MV-4-11 (cell line): ENCODE measurements at places on chromosomes 3 and 15.

DNA sequence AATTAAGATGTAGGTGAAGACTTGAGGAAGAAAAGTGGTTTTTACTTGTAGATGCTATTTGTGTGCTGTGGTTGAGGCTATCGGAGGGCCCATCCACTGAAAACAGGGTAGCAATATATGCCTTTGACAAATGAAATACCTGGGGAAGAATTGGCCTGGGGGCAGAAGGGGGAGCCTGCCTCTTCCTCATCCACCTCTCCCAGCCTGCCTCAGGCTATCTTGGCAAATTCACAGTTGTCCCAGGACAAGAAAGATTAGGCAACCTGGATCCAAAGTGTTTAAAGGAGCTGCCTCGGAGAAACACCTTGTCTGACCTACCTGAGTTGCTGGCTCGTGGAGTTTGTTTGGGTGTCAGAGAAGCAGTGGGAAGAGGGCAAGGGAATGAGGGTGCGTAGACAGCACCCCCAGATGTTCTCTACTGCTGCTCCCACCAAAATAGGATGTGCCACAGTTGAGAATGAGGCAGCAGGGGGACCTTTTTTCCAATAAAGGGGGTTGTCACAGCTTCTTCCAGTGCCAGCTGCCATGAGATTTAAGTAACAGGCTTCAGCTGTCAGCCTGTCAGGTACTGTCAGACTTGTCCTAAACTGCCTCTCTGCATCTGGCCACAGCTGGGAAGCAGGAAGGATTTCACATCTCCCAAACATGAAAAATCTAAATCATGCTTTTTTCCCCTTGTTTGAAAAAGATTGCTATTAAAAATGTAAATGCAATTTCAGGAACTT lies 9.2 kb downstream of the PLEKHO2 start:
- DNase-seq: no peak

GRCh38 chr3:73498764-73499622 lies 125.7 kb downstream of the PDZRN3 start:
- DNase-seq: no peak

- DNase-seq: no peak
These were observed 2.4 kb downstream of the MKRN3 start for GRCh38 chr15:23567921-23568320.

- DNase-seq: no peak
These were observed 75.9 kb upstream of the ALDH1L1 start for GRCh38 chr3:126256251-126256650.

DNA sequence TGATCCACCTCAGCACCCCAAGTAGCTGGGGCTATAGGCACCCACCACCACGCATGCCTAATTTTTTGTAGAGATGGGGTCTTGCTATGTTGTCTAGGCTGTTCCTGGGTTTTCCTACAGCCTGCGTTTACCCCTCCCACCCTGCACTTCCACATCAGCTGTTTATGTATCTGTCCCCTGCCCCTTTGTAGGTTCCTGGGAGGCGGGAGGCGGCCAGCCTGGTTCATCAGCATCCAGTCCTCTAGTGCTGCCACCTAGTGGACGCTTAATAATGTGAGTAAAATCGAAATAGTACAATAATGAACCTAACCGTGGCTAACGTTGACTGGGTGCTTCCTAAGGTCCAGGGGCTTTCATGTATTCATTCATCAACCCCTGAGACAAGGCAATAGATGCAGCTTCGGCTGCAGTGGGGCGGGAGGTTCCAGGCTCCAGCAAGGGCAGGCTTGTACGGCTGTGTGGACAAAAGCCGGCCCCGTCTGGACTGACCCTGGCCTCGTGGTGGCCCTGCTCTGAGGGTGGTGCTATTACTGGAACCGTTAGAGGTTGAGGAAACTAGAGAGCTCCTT lies 1.2 kb upstream of the LCTL start:
- DNase-seq: peak; percentile 59

- DNase-seq: no peak
These were observed 98.6 kb downstream of the RPL39L start for GRCh38 chr3:187040516-187041361.

DNA sequence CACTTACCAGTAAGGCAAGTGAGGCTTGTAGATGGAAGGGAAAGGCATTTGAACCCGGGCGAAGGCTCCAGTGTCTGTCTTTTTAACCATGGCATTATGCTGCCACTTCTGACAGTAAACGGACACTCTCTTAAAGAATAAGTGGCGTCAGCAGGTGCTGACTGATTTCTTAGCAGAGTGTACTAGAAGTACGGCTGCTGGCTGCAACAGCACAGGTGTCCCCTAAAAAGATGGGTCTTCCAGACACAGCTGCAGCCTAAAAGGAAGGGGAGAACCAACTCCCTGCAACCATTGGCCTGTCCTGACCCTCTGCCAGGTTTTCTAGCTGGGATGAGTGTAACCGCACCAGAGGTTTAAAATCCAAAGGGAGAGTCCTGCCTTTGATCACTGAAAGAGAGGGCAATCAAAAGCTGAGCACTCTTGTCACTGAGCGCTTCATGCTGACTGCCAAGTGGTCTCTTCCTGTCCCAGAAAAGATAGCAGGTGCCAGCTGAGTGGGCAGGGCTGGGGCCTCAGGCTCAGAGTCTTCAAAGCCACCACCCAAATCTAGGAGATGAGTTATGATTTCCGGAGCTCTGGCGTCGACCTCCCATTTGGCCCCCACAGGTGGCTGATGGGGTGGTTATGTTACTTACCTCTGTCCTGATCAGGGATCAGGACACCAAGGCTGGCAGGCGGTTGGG lies 255.8 kb downstream of the SLCO3A1 start:
- no peak for DNase-seq

DNA sequence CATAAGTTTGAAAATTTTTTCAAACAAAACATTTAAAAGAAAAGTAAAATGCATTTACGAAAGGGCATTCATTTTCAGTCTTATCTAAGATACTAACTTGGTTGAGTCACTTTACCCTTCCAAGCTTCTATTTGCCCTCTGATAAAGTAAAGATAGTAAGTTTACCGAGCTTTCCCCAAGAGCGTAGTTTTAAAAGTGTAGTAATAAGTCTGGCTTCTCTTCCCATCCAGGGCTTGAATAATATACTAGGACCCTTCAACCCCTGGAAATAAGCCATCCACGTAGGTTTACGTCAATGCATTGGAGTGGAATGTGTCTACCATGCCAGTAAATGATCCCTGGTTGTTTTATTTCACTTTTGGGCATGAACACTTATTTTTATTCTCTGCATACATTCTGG lies 608.3 kb downstream of the NTRK3 start:
- no peak for DNase-seq

- no peak for DNase-seq
These were observed 357.2 kb downstream of the CLSTN2 start for GRCh38 chr3:140292170-140292569.

DNA sequence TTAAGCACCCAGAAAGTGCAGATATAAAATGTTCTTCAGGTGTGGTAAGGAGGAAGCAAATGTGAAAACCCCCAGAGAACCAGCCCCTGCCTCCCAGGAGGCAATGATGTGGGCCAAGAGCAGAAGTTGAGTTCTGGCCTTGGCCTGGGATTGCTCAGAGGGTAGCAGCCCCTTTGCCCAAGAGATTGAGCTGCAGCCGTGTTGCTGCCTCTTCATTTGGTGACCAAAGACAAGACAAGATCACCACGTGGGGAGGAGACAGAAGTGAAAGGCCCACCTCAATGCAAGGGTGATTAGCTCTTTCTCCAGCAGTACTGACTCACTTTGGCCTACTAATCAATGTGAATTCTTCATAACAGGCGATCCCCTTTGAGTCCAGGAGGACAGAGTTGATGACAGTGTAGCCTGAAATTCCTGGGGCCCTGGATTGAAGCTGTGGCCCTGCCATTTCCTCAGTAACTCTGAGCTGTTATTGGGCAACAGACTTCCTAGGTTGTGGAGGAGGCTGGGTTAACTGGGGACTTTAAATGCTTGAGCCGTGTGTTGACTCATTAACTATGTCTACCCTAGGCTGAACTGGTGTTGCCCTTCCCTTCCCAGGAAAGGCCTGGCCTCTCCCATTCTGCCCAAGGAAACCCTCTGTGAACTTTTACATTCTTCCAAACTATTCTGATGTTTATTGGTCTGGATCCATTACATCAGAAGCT lies 86.5 kb downstream of the ST6GAL1 start:
- peak; percentile 75 for DNase-seq

DNA sequence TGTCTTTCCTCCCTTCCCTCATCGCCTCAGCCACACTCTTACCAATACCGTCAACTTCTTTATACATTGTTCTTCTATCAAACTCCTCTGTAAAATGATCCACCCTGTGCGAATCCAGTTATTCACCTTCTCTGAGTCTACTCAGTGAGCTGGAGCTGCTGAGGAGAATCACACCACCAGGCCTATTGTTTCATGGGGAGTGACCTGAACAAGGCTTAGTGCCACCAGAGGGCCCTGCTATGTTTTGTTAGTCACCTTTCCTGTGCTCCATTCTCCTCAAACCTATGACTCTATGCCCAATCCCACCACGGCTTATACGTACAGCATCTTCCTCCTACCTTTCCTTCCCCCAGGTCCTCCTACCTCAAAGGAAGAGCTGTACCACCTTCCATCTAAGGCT lies 50.4 kb upstream of the MED12L start:
- DNase-seq: no peak

DNA sequence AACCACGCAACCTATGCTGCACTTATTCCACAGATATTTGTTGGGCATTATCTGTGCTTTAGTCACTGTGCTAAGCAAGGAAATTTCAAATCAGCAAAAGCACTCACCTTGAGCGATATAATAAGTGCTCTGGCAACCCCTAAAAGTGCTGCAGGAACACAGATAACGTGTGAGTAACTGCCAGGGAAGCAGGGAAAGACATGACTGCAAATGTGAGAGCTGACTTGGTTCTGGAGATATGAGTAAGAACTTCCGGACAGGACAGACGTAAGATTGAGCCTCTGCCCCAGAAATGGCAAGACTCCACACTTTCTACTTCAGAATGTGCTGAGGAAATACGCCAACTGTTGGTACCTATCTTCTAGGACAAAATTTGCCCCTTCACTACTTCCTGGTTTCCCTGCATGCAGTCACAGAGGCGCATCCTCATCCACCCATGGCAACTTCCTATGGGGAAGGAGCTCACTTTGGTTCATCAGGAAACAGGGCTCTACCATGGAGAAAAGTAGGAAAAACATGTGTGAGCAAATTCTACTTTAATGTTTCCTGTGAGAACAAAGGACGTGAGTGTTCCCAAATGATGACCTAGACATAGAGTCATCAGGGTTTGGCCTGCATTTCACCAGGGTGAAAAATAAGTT lies 41.7 kb downstream of the AQP9 start:
- no peak for DNase-seq

DNA sequence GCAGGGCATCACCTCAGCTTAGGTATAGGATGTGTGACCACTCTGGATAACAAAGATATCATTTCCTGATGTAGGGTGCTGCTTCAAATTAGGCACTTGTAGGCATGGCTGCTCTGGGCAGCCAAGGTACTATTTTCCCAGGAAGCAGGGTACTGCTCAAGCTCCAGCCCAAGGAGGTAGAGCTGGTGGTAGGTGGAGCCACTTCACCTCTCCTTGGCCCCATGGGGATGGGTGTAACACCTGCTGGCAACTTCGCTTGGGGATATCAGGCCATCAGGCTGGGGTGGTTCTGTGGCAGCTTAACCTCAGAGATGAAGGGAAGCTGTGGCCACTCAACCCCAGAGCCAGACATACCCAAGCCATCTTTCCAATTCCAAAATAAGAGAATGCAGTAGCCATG lies 147.1 kb upstream of the IGF1R start:
- DNase-seq: no peak

DNA sequence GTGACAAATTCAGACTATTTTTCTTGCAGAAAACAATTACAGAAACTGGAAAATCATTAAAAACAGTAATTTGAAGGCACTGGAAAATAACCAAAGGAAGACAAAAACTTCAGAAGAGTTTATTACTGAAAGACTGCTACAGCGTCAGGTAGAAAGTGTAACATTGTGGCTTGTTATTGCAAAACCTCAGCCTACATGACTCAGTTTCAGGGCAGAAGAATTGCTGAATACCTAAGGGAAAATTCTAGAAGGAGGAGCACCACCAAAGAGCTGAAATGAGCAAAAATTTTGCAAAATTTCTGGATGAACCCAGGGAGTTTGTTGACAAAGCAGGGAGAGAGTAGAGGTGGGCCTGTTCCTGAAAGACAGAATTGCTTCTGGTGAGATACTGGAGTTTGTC lies 219.6 kb downstream of the C3orf38 start:
- DNase-seq: no peak

DNA sequence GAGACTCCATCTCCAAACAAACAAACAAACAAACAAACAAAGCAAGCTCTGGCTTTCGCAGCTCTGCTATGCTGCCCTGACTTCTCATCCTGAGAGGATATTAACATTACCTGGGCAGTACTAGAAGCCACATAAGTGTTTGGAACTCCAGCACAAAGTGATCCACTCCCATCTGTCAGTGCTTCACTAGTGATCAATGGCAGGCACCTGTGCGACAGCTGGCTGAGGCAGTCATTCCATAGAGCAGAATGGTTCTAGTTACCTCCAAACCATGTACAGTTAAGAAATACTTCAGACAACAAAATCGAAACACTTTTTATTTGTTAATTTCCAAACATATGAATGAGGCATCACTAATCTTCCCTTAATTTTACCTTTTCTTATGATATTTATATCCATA lies 2.8 kb upstream of the MB21D2 start:
- DNase-seq: no peak

DNA sequence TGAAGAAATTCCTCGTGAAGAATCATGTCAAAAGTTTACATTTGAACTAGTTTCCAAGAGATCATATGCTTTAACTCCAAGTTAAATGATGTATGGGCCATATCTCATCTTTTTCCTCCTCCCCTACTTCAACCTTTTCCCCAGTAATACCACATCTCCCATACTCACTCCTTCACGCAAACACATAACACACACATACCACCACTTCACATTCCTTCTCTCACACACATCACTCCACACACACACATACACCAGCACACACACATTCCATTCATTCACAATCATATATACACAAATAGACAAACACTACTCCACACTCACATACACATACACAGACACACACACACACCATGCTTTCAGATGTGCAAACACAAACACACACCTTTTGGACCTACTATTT lies 769.0 kb upstream of the NR2F2 start:
- no peak for DNase-seq

DNA sequence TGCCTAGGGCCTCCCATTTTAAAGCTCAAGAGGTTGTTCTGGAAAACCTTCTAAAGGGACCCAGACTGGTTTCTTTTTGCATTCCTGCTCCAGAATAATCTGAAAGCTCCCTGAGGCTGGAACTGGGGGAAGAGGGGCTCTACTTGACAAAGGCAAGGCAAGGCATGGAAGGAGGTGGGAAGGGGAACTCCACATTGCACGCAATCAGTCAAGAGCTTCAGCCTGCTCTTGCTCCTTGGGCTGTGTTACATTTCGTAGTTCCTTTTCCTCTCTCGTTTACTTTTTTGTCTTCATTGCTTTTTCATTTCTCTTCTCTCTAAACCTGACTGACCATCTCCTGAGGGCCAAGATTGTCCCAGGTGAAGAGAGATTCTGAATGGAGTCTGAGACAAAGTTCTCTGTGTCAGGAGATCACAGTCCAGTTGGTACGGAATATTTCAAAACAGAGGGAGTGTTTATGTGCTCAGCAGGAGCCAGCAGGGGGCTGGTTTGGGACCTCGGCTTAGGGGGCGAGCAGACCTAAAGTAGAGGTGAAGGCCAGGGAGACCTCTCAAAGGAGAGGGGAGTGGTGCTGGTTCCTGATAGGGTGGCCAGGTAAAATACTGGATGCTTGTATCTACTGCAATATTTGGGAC lies 6.0 kb upstream of the KCTD6 start:
- peak; percentile 18 for DNase-seq

GRCh38 chr3:150727653-150728502 lies 24.2 kb upstream of the ERICH6 start:
- DNase-seq: no peak

GRCh38 chr3:2802429-2802828 lies 307.7 kb downstream of the IL5RA start:
- DNase-seq: no peak

- DNase-seq: no peak
These were observed 107.4 kb downstream of the IGF1R start for GRCh38 chr15:98755781-98756180.
